ENCODE measurements at places on chromosomes 11 and 22.

DNA sequence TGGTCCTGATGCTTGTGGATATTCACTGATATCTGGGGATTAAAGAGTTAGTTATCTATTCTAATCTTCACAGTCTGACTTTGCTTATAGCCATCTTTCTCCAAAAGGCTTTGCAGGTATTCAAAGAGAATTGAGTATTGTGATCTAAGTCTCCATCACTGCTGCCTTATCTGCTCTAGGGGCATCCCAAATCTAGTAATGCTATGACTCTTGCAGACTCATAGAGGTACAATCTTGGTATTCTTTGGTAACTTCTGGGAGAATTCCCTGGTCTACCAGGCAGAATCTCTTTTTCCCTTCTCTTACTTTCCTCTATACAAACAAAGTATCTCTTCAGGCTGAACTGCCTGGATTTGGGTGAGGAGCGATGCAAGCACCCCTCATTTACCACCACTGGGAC is 746.3 kb downstream of the JRKL start:
- no peak for DNase-seq

DNA sequence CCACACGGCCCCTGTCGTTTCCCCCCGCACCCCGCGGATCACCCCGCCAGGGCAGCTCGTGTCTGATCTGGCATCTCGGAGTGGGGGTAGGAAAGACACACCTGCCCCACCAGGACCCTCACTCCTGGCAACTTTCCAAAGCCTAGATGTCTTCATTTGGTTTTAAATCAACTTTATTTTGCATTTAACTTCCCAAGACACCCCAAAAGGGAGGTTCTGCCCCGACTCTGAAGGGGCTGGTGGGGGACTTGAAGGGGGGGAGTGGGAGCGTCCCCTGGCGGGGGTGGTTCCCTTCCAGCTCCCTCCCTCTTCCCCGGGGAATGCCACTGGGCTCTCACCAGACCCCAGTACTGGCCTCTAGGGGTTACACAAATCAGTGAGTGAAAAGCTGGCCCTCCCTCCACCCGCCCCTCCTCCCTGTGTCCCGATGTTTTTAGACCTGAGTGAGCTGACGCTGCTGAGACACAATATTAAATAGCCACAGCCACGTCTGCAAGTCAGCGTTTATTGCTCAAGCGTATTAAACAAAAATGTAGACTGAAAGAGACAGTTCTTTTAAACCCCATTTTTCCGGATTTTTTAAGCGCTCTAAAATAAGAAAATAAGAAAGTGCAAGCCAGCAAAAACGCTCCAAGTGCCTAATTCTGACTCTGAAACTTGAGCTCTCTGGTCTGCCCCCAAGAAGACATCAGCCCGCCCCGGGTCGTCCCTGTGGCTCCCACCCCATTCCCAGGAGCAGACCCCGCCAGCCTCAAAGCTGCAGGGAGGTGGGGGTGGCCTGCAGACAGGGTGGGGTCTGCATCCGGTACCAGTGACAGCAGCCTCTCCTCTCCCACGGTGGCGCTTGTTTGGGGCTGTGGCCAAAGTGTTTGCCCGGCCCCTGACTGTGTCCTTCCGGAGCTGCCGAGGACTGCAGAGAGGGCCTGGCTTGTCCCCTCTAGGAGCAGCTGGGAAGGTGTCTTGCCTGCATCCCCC is 1.1 kb upstream of the TTLL8 start:
- DNase-seq = no peak

- DNase-seq = no peak
These were observed 103.7 kb downstream of the GAB2 start for GRCh38 chr11:78313898-78314297.

- DNase-seq = no peak
These were observed 58.1 kb downstream of the CHRDL2 start for GRCh38 chr11:74672956-74673692.

DNA sequence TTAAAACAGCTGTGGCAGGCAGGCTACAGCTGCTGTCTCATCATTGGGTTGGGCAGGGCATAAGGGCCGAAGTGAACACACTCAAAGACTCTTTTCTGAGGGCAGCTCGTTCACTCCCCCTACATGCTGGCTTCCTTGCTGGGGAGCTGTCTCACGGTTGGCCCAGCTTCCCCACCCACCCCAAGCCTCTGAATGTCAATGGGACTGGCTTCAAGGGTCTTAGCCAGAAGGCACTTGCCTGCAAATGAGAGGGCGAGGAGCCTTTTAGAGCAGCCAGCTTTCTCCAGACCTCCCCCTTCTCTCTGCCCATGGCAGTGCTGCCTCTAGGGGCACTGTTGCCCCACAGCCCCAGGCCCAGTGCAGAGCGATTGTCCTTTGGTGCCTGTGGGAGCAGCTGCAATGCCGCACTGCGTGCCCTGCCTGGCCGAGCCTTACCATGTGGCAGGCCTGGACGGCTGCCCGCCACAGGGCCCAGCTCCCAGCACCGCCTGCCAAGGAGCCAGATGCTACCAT is 94.7 kb upstream of the RASSF10 start:
- no peak for DNase-seq

- DNase-seq = no peak
These were observed 26.2 kb downstream of the SBF2 start for GRCh38 chr11:10267821-10268220.

DNA sequence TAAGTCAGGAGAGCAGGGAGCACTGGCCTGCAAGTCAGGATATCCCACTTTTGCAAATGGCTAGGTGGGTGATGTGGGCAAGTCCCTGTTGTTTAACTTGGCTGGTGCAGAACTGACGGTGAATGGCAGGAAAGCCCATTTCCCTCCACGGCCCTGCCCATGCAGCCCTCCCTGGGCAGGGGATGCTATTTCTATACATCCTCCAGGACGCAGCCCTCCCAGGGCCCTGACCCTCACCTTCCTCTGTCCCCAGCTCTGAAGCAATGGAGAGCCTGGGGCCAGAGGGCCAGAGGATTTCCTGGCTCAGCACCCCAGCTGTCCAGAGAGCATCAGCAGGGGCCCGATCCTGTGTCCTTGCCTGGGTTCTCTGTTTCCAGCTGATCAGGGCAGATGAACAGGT is 91.3 kb downstream of the TSPAN18 start:
- DNase-seq = no peak

DNA sequence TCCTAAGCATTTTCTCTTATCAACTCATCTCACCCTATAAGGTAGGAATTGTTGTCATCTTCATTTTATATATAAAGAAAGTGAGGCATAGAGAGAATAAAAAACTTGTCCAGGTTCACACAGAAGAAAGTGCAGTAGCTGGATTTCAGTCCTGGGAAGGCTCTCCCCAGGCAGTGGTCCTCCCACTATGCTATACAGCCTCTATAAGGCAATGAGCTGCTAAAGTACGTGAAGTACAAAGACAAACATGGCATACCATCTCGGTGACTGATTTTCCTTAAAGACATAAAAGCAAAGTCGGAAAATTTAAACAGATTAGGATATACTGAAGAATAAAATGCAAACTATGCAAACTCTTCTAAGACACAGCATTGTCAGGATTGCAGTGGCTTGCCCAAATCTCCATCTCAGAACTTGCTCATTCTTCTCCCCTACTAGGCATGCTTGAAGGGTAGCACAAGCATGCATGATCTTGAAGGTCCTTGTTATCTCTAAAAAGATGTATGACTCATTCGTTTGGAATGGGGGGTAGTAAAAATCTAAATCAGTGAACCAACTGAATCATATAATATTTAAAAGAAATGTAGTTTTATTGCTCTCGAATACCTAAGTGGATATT is 97.8 kb upstream of the CSNK2A3 start:
- no peak for DNase-seq

GRCh38 chr11:67776852-67777520 is 102.6 kb upstream of the ALDH3B2 start:
- DNase-seq = no peak

- no peak for DNase-seq
These were observed 25.4 kb downstream of the ADAMTS15 start for GRCh38 chr11:130473795-130474377.

DNA sequence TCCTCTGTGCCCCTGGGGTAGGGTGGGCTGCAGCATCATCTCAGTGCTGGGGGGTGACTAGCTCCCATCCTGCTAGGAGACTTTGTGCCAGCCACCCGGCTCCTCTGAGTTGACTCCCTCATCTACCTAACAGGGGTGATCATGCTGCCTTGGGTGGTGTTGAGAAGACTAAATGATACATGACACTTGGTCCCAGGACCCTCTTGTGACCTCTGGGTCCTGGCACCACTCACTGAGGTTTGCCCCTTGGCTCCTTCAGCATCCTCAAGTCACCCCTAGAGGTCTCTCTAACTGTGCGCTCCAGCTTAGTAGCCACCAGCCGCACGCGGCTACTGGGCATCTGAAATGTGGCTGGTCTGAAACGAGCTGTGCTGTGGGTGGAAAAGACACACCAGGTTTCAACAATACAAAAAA is 72.1 kb downstream of the LRRC32 start:
- DNase-seq = no peak

DNA sequence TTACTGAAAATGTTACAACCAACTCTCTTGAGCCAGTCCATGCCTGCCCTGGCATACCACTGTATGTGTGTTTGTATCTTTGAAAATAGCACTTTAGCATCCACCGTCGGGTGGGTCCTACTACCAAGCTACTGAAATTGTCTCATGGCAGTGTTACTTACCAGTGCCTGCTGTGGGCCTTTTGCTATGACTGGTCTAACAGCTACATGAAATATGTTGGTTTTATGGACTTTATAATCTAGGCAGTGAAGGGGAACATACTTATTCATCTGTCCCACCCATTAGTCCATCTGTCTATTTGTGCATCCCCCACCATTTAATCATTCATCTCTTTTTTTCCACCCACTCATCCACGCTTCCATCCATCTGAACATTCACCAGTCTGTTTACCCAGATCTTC is 106.0 kb downstream of the NAV2 start:
- DNase-seq = no peak

DNA sequence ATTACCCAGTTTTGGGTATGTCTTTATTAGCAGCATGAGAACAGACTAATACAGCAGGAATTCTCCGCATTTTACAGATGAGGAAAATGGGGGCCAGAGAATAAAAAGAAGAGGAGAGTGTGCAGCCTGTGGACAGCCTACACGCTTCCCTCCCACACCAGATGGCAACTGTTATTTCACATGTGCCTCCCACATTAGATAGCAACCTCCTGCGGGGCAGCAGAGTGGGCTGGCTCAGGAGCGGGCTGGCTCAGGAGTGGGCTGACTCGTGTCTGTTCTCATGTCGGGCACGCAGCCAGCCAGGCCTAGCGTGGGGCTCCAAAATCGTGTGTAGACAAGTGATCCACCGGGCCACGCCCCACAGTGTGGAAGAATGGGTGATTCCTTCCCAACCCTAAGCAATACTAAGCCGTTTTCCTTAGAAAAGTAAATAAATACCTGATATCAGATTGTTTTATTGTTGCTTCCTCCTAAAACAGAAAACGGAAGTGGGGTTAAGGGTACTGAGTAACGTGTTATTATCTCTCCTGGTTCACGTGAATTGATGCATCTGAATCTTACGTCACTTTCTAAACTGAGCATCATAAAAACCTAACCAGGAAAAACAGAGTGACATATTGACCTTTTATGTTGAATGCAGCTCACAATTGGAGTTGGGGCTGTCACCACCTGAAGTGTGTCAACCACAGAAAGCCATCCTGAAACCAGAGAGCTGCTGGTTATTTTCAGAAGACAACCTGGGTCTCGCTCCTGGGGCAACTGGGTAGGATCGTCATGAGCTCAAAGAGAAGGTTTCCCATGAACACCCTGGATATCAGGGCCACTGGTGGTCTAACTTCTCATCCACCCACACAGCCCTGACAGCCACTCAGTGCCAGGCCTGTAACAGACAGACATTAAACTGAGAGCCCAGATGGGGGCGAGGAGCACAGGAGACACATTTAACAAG is 3.3 kb downstream of the TTLL1 start:
- no peak for DNase-seq

GRCh38 chr11:112057170-112057569 is 16.6 kb downstream of the PIH1D2 start:
- no peak for DNase-seq

DNA sequence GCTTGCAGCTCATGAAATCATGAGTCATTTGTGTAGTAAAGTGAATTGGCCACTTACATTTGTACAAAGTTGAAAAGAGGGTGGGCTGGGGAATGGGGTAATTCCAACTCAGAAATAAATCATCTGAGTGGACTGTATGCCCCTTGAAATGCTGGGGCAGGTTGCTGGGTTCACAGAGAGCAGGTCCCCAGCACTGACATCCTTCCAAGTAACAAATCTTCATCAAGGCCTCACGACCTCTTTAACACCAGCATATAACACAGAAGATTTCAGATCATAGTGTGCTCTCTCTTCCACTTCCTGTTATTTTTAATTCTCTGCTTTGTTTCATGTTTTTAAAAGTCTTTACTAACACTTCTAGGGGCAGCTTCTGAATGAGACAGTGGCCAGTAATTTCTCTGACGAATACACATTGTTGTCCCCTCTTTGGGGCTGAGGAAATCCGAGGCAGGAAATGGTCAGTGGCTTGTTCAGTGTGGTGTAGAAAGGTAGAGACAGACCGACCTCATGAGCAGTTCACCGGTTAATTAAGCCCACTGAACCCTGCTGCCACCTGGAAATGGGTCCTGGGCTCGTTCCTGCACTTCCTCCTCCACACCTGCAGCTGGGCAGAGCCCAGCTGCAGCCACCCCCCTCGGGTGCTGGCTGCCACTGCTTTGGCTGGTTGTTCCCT is 127.7 kb downstream of the MAML2 start:
- no peak for DNase-seq

DNA sequence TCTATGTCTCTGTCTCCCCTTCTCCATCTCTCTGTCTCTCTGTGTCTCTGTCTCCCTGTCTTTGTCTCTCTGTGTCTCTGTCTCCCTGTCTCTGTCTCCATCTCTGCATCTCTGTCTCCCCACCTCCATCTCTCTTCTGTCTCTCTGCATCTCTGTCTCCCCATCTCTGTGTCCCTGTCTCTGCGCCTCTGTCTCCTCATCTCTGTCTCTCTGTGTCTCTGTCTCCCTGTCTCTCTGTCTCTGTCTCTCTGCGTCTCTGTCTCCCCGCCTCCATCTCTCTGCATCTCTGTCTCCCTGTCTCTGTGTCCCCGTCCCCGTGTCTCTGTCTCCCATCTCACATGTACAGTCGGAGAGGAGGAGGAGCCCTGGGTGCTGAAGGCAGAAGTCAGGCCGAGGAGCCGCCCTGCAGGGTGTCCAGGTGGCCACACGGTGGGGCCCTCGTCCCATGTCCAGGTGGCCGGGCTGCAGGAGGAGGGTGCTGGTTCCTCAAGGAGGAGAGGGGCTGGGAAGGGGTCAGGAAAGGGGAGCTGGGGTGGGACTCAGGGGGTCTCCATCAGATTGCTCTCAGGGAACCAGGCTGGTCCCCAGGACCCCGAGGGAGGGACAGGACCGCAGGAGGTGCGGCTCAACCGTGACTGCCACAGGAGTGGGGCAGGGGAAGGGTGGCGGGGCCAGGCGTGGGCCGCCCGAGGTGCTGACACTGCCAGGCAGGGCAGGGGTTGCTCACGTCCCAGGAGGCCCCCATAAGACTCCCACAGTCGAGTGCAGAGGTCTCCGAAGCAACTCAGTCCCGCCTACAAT is 25.6 kb upstream of the TH start:
- DNase-seq = peak; percentile 46

- DNase-seq = no peak
These were observed 164.7 kb downstream of the MAML2 start for GRCh38 chr11:96178049-96178886.

GRCh38 chr11:69000831-69001242 is 12.2 kb downstream of the MRGPRF start:
- DNase-seq = no peak

GRCh38 chr11:68934321-68934645 is 30.6 kb downstream of the IGHMBP2 start:
- DNase-seq = no peak

Data from activated CD8-positive, alpha-beta memory T cell treated with anti-CD3 and anti-CD28 coated beads for 1 hour (primary cell).